ENCODE measurements at places on chromosomes 13 and 19. TPM values are rescaled to one million over a fixed set of nuclear protein-coding genes. Genes with fewer than 3 reads are reported as not detected.

Gene NUMBL
- total RNA-seq, result 40.9 TPM

Gene SIGLEC12
- total RNA-seq, result not detected

Gene WIZ
- total RNA-seq, result 11.2 TPM

Gene ATXN8OS
- total RNA-seq, result not detected

Gene APBA3
- 27.8 TPM for total RNA-seq

Gene CBARP
- total RNA-seq, result 6.8 TPM

Gene DCLK1
- under 0.01 TPM for total RNA-seq

Gene NLRP9
- total RNA-seq, result not detected

Gene FUT6
- not detected for total RNA-seq

Measured in placental pericyte (primary cell).